ENCODE measurements at places on chromosomes 16 and 17.

GRCh38 chr16:12900156-12900555, 1.2 kb upstream of the SHISA9 start:
- no peak for DNase-seq

GRCh38 chr16:50067290-50067853, 1.6 kb downstream of the HEATR3 start:
- DNase-seq = peak; percentile 39

- no peak for DNase-seq
Measured at GRCh38 chr16:57808589-57809228, 6.4 kb upstream of the KIFC3 start.

DNA sequence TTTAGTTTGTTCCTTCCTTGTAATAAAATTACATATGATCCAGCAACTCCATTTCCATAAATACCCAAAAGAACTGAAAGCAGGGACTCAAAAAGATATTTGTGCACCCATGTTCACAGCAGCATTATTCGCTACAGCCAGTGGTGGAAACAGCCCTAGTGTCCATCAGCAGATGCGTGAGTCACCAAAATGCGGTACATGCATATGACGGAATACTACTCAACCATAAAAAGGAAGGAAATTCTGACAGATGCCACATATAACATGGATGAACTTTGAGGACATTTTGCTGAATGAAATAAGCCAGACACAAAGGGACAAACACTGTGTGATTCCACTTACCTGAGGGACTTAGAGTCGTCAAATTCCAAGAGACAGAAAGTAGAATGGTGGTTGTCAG, 9.1 kb upstream of the SLC47A2 start:
- no peak for DNase-seq

DNA sequence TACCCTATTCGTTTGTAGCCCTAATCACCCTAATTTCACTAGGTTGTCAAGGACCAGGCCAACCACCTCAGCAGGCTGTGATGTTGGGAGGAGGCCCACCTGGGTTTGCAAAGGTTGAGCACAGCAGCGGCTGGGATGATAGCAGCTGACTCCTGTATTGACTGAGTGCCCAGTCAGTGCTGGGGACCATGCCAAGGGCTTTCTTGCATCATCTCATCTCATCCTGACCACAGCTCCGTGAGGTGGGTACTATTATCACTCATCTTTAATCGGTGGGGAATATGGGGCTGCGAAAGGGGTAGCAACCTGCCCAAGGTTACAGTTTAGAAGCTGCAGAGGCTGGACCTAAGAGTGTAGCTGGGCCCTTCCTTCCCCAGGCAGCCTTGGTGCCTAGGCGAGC, 11.7 kb downstream of the ATPAF2 start:
- DNase-seq = no peak

DNA sequence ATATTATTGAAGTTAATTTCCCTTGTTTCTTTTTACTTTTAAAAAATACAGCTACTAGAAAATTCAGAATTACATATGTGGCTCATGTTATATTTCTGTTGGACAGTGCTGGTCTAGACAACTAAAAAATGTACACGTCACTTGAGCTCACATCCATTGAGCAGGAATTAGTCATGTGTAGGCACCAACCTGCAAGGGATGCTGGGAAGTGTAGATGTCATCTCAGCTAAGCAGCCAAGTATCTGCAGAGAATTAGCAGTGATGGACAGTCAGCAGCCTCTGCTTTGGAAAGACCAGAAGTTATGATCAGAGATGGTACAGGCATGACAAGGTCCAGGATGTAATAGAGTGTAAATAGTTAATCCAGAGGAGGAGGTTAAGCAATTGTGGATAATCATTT, 87.1 kb upstream of the HS3ST2 start:
- no peak for DNase-seq

DNA sequence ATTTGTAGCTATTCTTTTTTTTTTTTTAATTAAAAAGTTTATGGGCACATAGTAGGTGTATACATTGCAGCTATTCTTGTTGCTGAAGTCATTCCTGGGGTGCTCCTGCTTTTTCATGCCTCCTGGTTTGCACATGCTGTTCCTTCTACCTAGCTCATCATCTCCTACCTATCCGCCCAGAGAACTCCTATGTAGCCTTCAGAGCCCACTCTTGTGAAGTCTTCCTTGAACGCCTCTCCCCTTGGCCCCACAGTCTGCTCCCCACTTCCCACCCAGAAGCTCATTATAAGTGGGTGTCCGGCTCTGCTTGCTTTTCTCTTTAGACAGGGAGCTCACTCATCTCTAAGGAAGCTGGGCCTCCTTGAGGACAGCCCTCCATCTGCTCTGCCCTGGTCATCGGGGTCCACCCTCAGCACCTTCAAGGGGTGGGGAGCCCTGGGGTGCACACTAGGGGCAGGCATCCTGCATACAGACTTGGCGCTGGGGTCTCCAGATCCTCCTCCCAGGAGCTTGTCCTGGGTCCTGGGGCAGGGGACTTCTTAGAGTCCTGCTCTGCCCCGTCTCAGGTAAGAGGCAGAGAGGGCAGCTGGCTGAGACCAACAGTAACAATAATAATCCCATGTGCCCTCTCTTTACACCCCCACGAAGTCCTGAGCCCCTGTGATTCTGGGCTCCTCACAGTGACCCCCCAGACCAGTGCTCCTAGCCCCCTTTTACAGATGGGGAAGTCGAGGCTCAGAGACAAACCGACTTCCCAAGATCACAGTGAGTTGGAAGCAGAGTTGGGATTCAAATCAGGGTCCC, 3.5 kb upstream of the B9D1 start:
- no peak for DNase-seq

DNA sequence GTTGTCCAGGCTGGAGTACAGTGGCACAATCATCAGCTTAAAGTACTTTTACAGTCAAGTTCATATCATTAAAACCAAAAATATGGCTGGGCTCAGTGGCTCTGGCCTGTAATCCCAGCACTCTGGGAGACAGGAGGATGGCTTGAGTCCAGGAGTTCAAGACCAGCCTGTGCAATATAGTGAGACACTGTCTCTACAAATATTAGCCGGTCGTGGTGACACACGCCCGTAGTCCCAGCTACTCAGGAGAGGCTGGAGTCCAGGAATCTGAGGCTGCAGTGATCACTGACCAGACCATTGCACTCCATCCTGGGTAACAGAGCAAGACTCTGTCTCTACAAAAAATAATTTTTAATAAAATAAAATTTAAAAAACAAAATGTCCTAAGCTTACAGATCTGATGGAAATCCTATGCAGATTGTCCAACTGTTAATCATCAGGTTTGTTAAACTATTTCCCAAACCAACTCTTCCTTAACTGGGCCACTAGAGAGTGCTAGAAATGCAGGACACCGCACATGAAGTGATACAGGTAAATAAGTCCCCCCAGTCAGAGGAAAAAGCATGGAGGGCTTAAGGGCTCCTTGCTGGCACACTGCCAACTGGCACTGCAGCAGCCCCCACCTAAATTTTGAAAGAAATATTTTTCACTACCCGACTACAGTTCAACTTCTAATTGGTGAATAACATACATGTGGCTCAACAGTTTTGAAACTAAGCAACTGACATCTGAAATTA, 2.8 kb downstream of the USP22 start:
- DNase-seq = no peak

- no peak for DNase-seq
Measured at GRCh38 chr16:62829607-62830006, 793.4 kb upstream of the CDH8 start.

- DNase-seq = no peak
Measured at GRCh38 chr16:85840395-85840794, 40.9 kb downstream of the COX4I1 start.

DNA sequence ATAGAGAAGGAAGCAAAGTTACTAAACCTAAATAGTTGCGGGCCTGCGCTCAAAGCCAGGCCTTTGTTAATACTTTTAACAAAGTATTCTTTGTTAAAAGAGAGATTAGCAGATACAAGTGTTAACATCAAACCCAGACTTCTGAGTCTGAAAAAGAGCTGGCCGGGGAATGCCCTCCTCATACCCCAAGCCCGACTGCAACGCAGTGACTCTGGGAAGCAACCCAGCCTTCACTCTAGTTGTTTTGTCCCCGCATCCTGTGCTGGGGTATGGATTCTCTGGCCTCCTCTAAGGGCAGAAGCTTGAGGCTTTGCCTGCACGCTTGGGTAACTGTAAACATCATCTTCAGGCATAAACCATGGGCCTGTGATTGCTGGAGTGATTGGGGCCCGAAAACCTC, 48.3 kb downstream of the ADCY7 start:
- no peak for DNase-seq

- no peak for DNase-seq
Measured at GRCh38 chr17:67223924-67224323, 21.1 kb downstream of the HELZ start.

GRCh38 chr17:16491131-16491702, 776 bp downstream of the LRRC75A start:
- DNase-seq = no peak

DNA sequence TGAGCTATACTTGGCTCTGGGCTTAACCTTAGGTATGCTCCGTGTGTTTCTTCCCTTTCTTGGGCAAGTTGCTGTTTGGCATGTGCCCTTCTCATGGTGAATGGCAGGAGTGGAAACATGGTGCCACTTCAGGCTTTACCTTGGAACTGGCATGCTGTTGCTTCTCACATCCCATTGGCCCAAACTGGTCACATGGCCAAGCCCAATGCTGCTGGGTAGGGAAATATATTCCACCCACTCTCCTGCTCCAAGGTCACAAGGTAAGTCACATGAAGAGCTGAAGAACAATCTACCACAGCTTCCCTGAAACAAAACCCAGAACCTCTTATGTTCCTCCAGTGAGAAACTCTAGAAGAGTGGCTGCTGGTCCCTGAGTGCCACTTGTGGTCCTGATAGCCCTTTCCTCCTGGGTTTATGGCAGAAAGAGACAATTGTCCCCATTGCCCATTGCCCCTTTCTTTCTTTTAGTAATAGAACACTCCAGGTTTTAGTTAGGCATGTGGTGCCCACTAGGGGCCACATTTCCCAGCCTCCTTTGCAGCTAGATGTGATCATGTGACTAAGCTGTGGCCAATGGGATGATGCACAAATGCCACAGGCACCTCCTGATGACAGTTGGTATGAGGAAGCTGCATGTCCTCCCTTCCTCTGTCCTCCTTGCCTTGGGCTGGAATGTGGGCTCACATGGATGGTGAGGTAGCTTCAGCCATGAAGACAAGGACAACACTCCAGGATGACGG, 50.3 kb downstream of the MEOX1 start:
- no peak for DNase-seq

DNA sequence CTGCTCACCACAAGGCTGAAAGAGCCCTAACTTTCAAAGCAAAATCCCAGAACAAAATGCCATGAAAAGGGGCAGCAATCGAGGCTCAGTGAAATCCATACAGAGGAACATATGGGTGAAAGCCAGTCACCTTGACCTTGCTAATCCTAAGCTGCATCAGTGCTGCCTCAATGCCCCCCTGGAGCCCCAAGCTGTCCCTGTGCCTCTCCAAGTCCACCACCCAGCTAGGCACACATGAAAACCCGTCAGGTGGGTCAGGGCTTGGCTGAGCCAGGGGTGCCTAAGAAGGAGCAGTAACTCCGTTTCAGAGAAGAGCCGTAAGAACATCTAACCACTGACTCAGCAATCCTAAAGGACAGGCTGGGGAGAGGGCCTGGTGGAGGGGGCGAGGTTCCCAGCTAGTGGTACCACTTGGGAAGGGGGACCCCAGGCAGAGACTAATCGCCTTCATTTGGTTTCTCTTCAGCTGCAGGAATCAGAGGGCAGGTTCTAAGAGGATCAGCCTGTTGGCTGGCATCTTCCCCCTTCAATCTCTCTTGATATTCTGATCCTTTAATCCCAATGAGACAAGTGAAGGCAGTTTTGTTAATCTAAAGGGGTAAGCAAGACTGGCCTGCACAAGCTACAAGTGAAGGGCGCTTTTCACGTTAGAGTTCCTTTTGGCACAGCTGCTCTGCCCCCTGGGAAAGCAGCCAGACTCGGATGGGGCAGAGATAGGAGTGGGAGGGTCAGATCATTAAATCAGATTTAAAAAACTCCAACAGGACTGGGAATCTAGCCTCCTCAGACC, 7.6 kb downstream of the PITPNA start:
- DNase-seq = no peak

DNA sequence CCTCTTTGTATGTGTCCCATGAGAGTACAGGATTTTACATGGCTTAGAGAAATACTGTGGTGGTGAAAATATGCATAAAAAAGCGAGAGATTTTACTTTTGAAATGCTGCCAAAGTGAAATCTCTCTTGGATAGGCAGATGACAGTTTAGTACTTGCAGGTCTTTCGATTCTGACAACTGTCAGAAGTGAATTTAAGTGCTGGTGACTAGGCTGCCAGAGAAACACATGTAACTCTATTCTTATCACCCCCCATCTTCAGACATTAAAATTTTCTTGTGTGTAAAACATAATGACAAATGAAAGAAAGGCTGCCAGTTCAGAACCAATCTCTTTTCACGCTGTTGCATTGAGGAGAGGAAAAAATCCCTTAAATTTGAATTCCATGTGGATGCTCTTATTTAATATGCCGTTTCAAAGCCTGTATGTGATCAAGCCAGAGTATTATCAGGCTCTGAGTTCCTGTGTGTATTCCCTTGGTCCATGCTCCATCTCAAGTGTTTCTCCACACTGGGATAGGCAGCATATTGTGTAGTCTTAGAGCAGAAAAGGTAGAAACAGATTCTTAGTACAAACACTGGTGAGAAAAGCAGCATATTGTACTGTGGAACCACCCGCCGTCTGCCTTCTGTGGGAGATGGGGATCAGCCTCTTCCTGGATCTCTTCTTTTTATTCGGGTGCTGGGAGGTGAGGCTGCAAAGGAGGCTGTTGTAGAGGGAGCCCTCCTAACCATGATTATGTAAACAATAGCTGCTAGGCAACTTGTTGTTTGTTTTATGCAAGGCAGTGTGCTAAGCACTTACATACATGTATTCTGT, 291.3 kb downstream of the WWOX start:
- no peak for DNase-seq

GRCh38 chr16:88914750-88915368, 48.4 kb upstream of the PABPN1L start:
- DNase-seq = no peak

DNA sequence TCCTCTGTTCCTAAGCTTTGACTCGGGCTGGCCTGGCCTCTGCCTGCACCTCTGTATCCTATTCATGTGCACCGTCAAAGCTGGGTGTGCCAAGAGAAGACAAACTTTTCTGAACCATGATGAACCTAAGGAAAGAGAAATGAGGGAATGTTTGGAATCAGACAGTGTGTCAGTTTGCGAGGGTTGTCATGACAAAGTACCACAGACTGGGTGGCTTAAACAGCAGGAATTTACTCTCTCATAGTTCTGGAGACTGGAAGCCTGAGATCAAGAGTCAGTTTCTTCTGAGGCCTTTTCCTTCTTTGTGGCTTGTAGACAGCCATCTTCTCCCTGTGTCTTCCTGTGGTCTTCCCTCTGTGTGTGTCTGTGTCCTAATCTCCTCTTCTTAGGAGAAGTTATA, 129.0 kb downstream of the KATNIP start:
- no peak for DNase-seq

GRCh38 chr16:53509906-53510703, 7.1 kb upstream of the AKTIP start:
- no peak for DNase-seq

GRCh38 chr17:50547736-50548083, 736 bp downstream of the SPATA20 start:
- no peak for DNase-seq

GRCh38 chr17:74810699-74811485, 34.7 kb upstream of the NAT9 start:
- no peak for DNase-seq
